ENCODE measurements at places on chromosomes 6 and 20.

DNA sequence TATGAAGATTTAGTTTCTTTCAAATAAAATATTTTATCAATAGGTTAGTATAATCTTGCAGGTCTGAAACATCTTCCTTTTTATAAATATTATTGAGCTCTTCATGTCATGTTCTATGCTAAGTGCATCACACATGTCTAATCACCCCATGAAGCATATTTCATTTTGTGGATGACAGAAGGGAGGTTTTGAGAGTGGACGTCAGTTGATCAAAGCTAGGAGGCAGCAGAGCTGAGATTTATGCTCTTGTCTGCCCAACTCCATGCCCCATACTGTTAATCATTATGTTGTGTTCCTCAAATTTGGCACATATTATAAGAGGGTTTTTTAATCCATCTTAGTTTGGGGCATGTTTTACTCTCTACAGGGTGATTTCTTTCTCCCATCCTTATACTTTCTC lies 22.7 kb downstream of the DSE start:
- no peak for DNase-seq

DNA sequence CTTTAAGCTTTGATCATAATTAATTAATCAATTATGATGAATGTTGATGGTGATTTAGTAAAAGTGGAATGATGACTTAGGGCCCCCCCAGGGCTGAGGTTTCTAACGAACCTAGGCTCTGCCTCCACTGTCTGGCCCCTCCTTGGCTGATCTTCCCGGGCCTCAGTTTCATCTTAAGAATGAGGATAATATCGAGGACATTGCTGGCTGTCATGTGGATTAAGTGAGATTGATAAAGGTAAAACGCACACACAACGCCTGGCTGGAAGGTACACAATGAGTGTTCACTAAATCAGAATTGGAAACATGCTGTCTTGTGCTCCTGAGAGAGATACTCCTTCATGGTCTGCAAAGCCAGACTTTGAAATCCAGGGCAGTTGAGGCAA lies 5.3 kb upstream of the SULF2 start:
- no peak for DNase-seq

GRCh38 chr6:135604035-135604860 lies 106.7 kb upstream of the AHI1 start:
- no peak for DNase-seq

- no peak for DNase-seq
Observed at GRCh38 chr20:31472395-31473330, 2.3 kb downstream of the DEFB124 start.

- DNase-seq, result no peak
Observed at GRCh38 chr6:154767003-154767723, 33.9 kb downstream of the SCAF8 start.

- DNase-seq, result no peak
Observed at GRCh38 chr6:96649926-96650325, 87.0 kb downstream of the FHL5 start.

DNA sequence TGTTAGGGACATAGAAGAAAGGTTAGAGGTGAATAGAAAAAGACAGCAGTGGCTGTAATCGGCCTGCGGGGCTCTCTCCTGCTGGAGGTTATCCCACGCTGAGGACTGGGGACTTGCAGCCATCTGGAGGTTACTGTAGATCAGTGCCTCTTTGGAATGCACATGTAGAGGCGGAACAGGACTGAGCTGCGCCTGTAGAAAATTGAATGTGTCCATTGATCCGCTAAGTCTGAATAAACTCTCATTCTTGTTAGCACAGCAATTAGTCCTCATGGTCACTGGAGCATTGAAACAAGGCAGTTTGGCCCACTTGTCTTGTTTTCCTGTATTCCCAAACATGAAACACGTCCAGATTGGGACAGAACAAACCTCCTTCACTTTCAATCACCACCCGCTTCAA lies 46.3 kb upstream of the F13A1 start:
- no peak for DNase-seq

GRCh38 chr6:27238010-27238983 lies 9.2 kb upstream of the PRSS16 start:
- DNase-seq, result no peak

- no peak for DNase-seq
Observed at GRCh38 chr6:33211136-33211535, 2.8 kb downstream of the RING1 start.

GRCh38 chr6:142455957-142456589 lies 154.3 kb downstream of the ADGRG6 start:
- no peak for DNase-seq

Measured in HL-60 (cell line).